ENCODE measurements at places on chromosomes 16 and 17.

- DNase-seq: no peak
These were observed 1.4 kb downstream of the DHX33 start for GRCh38 chr17:5467416-5467815.

DNA sequence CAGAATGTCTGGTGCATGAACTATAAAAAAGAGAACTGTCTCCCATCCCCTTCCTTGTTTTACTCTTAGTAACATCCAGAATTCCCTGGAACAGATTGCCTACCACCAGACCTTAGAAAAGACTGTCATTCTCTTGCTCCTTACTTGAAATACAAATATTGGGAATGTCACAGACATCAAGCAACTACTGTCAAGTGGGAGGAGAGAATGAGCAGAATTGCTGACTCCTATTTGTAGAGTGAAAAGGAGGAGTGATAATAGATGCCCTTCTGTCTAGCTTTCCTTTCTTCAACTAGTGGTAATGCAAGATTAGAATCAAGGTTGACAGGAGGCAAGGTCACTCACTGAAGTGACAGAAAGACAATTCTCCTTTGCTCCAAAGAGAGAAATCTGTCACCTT, 23.9 kb upstream of the NOL11 start:
- DNase-seq: no peak

GRCh38 chr16:894136-894535, 76.6 kb downstream of the LMF1 start:
- no peak for DNase-seq

- no peak for DNase-seq
These were observed 2.2 kb upstream of the ALDOA start for GRCh38 chr16:30063278-30063892.

DNA sequence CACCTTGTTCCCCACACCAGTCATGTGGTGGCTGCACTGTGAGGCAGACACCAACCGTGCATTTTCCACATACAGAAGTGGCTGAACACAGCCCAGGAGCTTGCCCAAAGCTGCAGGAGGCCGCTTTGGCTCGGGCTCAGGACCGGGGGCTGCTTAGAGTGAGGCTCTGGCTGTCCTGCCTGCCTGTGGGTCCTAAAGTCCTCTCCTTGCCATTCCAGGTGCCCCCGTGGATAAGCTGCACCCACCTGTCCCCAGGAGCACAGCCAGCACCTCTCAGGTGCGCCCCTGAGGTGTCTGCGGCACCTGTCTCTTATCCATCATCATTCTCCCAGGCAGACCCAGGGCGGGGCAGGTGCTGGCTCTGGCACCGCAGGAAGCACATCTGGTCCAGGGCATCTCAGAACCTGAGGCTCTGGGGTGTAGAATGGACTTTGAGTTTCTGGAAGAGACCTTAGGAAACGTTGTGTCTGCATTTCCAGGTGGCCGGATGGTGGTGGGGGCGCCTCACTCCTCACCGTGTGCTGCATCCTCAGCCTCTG, 180.5 kb upstream of the ZNF469 start:
- DNase-seq: no peak

- DNase-seq: no peak
These were observed 797 bp downstream of the PRCD start for GRCh38 chr17:76540381-76541300.

DNA sequence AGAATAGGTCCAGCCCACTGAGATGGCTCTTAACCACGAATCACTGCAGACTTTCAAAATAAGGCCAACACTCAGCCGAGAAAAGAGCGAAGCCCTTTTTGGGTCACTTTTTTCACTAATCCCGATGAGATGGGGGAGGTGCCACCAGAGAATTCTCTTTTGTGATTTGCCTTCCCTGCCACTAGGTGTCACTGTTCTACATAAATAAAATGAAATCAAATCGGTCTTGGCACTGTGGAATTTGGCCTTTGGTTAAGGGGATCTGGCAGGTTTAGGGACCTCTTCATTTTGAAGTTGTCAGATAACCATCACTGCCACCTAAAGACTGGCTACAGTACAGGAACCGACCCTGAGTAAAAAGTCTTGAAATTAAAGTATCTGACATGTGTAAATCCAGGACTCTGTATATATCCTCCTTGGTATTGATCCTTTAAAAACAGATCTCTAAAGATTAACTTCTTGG, 147.0 kb downstream of the HS3ST4 start:
- DNase-seq: no peak

- no peak for DNase-seq
These were observed 24.3 kb upstream of the DBNDD1 start for GRCh38 chr16:90043526-90043925.

- DNase-seq: no peak
These were observed 21.1 kb downstream of the MINK1 start for GRCh38 chr17:4854111-4854681.

DNA sequence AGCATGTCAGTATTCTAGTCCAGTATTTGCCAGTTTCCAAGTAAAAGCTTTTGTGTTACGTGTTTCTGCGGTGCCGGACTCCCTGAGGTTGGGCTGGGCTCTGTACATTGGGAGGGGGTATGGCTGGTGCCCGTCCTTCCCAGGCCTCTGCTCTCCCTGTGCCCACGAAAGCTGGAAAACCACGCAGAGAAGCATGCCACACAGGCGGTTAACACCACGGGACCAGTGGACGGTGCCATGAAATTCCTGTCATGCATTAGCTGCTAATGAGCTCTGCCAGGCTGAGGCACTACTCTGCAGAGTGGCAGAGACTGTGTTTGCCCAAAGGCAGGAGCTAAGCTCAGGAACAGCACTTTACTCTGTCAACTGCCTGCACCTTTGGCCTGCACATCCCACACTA, 8.1 kb downstream of the SMIM5 start:
- DNase-seq: no peak

- DNase-seq: no peak
These were observed 19.1 kb downstream of the VPS35L start for GRCh38 chr16:19574615-19575014.

- DNase-seq: no peak
These were observed 189.4 kb upstream of the CDH8 start for GRCh38 chr16:62225675-62226074.

DNA sequence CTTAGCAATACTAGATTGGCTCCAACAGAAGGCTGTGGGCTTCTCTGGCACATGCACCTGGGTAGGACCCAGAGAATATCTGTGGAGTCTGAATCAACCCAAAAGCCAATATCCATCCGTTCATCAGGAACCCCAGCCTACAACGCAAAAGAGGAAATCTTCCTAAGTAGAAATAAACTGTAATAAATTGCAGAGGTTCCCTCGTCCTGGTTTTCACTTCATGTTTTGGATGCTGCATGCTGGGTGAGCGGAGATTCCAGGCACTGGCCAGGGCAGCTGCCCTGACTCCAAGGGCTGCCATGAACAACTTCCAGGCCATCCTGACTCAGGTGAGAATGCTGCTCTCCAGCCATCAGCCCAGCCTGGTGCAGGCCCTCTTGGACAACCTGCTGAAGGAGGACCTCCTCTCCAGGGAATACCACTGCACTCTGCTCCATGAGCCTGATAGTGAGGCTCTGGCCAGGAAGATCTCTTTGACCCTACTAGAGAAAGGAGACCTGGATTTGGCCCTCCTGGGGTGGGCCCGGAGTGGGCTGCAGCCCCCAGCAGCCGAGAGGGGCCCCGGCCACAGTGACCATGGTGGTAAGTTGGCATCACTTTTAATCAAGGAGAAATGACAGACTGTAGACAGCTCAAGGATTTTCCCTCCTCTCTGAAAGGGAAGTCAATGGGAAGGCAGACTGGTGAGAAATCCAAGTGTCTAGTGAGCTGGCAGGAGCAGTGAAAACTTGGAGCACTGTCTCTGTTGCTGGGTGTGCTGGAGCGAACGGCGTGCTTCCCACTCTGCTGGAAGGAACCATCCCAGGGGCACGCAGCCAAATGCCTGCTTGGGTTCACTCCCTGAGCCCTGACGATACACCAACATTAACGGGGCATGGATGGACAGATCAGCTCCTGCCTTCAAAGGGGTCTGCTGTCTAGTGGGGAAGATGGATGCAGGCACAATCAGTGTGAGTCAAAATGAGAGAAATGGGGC, 10.7 kb upstream of the CIITA start:
- no peak for DNase-seq

DNA sequence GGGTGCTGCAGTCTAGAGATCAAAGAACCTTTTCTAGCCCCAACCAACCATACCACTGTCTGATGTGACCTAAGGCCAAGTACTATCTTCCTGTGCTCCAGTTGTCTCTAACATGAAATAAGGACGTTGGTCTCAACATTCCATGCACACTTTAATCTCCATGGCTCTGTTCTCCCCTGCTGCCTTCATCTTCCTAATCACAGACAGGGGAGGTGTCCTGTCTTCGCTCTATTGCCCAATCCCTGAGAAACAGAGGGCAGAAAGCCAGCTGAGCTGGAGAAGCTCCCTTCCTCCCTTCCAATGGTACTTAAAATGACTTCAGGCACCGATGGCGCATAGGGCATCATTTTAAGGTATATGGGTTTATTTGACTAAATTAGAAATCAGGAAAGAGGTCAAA, 148.9 kb upstream of the GNAO1 start:
- no peak for DNase-seq

GRCh38 chr17:17018021-17018441, 24.2 kb upstream of the MPRIP start:
- no peak for DNase-seq

- DNase-seq: no peak
These were observed 155.6 kb upstream of the CNTNAP4 start for GRCh38 chr16:76121636-76122035.

DNA sequence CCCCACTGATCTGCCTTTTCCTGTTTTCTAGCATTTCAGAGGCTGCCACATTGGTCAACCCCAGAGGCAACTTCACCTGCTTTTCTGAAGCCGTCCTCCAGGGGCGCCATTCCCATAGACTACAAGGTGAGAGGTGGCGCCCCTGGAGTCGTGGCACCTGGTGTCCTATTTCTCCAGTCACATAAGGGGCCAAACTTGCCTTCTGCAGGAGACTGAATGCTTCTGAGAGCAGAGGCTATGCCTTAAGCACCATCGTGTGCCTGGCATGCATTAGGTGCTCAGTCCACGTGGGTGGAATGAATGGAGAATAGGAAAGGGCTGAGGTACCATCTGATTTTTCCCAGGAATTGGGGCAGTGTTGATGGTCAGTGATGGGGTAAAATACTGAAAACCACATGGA, 164.8 kb downstream of the HAPSTR1 start:
- DNase-seq: no peak

- no peak for DNase-seq
These were observed 1.7 kb downstream of the CDT1 start for GRCh38 chr16:88805340-88805715.

- no peak for DNase-seq
These were observed 24.6 kb upstream of the GOSR2 start for GRCh38 chr17:46898364-46898763.

DNA sequence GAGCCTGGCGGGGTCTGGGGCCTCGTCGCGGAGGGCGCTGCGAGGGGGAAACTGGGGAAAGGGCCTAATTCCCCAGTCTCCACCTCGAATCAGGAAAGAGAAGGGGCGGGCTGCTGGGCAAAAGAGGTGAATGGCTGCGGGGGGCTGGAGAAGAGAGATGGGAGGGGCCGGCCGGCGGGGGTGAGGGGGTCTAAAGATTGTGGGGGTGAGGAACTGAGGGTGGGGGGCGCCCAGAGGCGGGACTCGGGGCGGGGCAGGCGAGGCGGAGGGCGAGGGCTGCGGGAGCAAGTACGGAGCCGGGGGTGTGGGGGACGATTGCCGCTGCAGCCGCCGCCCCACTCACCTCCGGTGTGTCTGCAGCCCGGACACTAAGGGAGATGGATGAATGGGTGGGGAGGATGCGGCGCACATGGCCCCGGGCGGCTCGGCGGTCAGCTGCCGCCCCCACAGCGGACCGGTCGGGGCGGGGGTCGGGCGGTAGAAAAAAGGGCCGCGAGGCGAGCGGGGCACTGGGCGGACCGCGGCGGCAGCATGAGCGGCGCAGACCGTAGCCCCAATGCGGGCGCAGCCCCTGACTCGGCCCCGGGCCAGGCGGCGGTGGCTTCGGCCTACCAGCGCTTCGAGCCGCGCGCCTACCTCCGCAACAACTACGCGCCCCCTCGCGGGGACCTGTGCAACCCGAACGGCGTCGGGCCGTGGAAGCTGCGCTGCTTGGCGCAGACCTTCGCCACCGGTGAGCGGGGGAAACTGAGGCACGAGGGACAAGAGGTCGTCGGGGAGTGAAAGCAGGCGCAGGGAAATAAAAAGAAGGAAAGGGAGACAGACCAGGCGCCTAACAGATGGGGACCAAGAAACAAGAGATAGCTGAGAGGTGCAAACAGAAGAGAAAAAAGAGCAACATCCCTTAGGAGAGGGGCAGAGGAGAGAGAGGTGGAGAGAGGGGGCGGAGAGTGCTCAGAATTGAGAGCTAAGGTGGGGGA, at the start of gene PNMT:
Gene PNMT, plus strand, starts transcription at position 509 of the 980 bp plus-strand sequence. Its CDS starts 23 bp downstream, at position 532.
- DNase-seq: peak; percentile 63

GRCh38 chr16:19588661-19589060, 33.2 kb downstream of the VPS35L start:
- no peak for DNase-seq

DNA sequence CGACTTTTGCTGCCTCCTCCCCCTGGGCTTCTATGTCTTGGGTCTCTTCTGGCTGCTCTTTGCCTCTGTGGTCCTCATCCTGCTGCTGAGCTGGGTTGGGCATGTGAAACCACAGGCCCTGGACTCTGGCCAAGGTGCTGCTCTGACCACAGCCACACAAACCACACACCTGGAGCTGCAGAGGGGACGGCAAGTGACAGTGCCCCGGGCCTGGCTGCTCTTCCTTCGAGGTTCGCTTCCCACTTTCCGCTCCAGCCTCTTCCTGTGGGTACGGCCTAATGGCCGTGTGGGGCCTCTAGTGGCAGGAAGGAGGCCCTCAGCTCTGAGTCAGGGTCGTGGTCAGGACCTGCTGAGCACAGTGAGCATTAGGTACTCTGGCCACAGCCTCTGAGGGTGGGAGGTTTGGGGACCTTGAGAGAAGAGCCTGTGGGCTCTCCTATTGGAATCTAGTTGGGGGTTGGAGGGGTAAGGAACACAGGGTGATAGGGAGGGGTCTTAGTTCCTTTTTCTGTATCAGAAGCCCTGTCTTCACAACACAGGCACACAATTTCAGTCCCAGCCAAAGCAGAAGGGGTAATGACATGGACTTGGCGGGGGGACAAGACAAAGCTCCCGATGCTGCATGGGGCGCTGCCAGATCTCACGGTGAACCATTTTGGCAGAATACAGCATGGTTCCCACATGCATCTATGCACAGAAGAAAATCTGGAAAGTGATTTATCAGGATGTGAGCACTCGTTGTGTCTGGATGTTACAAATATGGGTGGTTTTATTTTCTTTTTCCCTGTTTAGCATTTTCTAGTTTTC, 2.3 kb downstream of the GP1BA start:
- DNase-seq: no peak

GRCh38 chr16:31382485-31383161, 10.5 kb upstream of the ITGAD start:
- DNase-seq: peak; percentile 41

- DNase-seq: peak; percentile 37
These were observed 15.8 kb upstream of the CAVIN1 start for GRCh38 chr17:42438600-42439567.

DNA sequence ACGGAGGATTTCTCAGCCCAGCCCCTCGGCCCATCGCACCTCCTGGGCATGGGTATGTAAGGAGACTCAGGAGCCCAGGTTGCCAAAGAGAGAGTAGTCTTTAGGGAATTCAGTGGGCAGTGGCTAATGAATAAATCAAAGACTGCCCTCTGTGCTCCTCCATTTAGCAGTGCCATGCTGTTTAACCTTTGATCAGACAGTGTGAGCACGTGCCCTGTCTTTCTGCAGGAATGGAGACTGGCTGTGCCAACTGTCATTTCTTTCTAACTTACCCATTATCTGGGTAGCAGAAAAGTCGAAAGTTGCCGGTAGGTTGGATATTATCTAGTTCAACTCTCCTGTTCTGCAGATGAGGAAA, 62.4 kb downstream of the CDRT4 start:
- DNase-seq: no peak
